CD8-positive, alpha-beta memory T cell (primary cell): ENCODE measurements at places on chromosomes 6 and 20. TPM values are rescaled to one million over a fixed set of nuclear protein-coding genes. Genes with fewer than 3 reads are reported as not detected.

SLC16A10 gene
- total RNA-seq = 3.5 TPM

DOK5 gene
- total RNA-seq = 5.1 TPM

CST4 gene
- not detected for total RNA-seq

DEF6 gene
- total RNA-seq = 71.2 TPM

RAMACL gene
- total RNA-seq = 0.60 TPM

SIGLEC1 gene
- 0.18 TPM for total RNA-seq

PRRT1 gene
- total RNA-seq = 0.35 TPM

POU5F1 gene
- total RNA-seq = not detected

POM121L2 gene
- total RNA-seq = not detected
